Dermis blood vessel endothelial cell (primary cell): ENCODE measurements at places on chromosomes 2 and 18. TPM values are rescaled to one million over a fixed set of nuclear protein-coding genes. Genes with fewer than 3 reads are reported as not detected.

The IL36A gene
- not detected in 2 replicates for total RNA-seq

The LRP1B gene
- total RNA-seq, result under 0.01 TPM in 2 replicates

DNA sequence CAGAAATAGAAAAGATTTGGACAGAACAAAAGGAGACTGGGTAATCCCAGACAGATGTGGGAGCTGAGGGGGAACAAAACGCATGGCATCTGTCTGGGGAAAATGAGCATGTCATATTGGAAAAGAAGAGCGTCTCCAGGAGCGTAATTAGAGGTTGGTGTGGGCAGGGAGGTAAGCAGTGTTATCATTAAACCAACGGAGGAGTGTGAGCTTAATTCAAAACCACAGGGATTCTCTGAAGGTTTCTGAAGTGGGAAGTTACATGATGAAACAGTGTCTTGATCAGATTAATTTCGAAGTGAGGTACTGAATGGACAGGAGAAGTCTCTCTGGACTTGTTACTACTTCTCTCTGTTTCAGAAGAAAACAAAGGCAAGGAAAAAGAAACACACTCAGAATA is 53.3 kb downstream of the DTNB start:
- no peak for DNase-seq

DNA sequence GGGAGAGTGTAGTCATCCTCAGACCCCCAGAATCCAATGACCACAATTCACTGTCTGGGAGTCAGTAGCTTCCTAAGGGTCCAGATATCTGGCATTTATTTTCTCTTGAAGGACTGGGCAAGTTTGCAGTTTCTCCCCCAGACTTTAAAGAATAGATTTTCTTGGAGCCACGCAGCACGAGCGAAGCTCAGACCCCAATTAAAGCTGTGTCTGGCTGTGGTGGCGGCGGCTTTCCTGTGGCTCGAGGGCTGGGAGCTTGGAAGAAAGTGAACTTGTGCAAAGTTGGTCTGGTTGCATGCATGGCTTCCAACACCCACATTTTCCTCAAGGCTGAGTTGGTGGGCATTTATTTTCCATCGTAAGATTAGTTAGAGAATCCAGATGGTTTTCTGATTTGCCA is 105.0 kb downstream of the ACKR3 start:
- no peak for DNase-seq

GRCh38 chr2:18149660-18150246 is 271.3 kb downstream of the KCNS3 start:
- peak; percentile 61 for DNase-seq

DNA sequence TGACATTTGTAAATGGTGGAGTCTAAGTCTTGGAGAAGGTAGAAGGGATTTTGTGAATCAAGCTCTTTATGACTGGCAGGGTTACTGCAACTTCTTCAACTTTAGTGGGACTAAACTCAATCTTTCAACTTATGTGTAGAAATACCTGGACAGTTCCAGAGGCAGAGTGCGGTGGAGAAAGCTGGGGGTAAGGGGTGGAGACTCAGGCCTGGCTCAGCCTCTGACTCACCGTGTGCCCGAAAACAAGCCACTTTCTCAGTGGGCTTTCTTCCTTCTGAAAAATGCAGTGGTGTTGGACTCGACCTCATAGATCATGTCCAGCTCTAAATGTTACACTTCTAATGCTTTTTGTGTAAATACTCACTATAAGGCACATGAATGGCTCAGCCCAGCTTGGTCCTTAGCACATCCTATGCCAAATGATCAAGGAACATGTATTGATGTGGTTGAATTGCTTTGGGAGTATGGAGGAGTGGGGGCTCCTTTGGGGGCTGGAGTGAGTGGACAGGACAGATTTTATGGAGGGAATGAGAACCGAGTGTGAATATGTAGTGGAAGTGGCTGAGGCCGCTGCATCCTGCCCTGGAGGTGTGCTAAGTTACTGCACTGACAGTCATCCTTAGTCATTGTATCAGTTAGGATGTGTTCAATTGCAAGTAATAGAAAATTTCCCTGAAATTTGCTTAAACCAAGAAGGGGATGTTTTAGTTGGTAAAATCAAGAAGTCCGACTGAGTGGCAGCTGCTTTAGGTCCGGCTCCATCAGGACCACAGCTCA is 32.2 kb upstream of the IGFBP5 start:
- DNase-seq, result no peak

DNA sequence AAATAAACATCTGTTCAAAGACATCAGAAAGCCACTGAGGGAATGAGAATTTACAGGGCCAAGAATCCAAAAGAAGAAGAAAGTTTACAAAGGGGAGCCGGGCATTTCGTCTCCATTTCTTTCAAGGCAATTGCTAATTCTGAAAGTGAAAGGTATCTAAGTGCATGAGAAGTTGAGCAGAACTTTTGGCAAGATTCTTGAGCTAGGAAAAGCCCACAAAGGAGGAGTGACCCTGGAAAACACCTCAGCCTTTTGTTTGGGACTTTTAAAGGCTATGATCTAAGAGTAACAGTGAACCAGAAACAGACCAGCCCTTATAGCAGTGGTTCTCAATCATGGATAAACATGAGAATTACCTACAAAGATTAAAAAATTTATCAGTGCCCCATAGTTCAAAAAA is 87.4 kb downstream of the MDH1 start:
- no peak for DNase-seq

DNA sequence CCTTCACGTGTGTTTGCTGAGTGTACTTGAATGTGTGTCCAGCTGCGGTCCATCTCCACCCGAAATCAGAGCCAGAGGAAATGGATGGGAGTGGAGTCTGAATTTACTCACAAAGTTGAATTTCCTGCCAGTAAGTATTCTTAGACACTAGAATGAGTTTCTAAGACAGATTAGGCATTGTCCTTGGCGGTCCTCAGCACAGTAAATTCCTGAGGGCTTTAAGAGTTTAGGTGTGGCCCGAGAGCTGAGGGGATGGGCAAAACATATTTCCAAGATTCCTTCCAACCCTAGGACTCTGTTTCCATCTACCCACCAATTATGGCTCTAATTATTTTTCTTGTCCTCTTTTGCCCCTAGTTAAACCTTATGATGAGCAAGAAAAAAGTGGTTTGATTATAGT is 90.3 kb upstream of the PHLPP1 start:
- peak; percentile 15 for DNase-seq
